Fibroblast of mammary gland (primary cell): ENCODE measurements at places on chromosomes 3 and 15.
A peak's percentile ranks its signal among the peaks of the same experiment; 100 is the strongest.

DNA sequence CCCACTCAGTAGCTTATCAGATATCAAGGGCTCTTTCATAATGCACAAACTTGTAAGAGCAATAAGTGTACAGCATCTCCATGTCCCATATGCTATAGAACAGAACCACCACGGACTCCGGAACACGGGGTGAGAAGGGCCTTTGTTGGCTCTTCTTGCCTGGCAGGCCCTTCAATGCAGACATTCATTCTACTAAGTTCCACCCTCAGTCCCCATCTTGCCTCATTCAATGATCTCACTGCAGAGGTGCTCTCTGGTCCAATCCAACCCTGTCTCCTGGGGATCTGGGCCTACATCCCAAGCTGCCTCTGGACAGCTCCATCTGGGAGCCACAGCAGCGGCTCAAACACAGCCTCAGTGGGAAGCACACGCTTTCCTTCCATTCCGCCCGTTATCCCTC, 16.8 kb downstream of the HACD2 start:
- DNase-seq, result no peak

DNA sequence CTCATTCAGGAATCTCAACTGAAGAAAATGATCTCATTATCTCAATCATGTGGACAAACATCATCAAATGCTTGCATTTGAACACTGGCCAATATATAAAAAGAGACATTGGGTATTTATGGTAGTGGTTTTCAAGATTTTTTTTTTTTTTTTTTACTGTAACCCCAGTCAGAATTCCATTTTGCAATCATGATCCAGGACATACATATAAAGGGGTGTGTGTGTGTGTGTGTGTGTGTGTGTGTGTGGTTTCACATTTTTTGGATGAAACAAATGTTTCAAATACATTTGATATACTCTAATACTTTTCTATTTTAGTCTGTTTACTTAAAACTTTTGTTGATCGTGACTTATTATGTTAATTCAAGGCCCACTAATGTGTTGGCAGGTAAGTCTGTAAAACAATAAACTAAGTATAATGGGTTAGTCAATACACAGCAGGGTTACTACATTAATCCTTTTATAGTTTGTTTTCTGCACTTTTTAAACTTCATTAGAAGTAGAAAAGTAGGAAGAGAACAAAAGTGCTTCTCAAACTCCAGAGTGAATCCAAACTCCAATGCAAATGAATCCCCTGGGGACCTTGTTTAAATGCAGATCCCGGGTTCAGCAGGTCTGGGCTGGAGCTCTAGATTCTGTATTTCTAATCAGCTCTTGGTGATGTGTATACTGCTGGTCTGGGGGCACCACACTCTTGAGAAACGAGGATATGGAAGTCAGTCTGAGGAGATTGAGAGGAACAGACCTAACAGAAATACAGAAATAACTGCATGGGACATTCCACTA, 17.6 kb downstream of the THRB start:
- DNase-seq, result no peak

GRCh38 chr3:56086355-56086754, 381.9 kb downstream of the ERC2 start:
- DNase-seq, result peak; percentile 34

- peak; percentile 63 for DNase-seq
These were observed 41.8 kb upstream of the CCNL1 start for GRCh38 chr3:157201648-157202278.

DNA sequence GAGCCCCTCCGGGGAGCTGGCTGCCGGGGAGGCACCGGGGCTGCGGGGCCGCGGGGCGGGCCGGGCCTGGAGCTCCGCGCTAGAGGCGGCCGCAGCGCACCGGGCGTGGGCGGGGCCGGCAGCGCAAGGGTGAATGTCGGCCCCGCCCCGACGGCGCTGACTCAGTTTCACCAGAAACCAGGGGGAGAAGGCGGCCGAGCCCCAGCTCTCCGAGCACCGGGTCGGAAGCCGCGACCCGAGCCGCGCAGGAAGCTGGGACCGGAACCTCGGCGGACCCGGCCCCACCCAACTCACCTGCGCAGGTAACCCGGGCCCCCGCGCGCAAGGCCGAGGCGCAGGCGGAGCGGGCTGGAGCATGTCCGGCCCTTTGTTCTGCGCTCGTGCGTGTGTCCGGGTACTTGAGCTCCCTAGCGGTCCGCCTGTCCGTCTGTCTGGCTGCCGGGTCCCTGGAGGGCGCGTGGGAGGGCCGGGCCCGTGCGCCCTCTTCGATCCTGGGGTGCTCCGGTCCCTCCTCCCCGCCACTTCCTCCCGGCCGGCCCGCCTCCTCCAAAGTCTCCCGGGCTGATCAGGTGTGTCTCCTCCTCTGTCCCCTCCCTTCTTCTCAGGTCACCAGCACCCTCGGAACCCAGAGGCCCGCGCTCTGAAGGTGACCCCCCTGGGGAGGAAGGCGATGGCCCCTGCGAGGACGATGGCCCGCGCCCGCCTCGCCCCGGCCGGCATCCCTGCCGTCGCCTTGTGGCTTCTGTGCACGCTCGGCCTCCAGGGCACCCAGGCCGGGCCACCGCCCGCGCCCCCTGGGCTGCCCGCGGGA, at the start of gene SPINT1:
TSS of gene SPINT1 (plus strand) at position 164 of the 811 bp plus-strand sequence. CDS start at position 671, 507 bp downstream.
- DNase-seq, result no peak

DNA sequence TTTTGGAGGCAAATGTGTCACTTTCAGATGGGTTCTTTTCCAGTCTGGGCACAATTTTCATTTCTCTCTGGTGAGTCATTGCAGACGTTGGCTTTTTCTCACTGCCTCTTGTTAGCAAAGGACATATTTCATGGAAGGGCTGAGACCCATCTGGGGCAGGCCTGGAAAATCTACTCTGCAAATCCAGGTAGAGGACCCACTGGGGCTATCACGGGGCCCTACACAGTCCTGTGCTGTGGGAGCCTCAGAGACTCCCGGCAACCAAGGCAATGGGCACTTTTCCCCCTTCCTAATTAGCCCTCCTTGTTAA, 58.0 kb downstream of the HRH1 start:
- DNase-seq, result peak; percentile 72

DNA sequence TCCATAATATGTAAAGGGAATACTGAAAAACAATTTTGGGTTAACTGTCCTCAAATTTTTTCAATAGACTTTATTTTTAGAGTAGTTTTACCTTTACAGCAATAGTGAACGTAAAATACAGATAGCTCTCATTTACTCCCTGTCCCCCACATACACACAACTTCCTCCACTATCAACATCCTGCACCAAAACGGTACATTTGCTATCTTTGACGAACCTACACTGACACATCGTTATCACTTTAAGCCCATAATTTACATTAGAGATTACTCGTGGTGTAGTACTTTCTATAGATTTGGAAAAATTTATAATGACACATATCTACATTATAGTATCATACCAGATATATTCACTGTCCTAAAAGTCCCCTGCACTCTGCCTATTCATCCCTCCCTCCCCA, 16.9 kb upstream of the P2RY1 start:
- no peak for DNase-seq

GRCh38 chr15:53506370-53506769, 253.1 kb downstream of the WDR72 start:
- no peak for DNase-seq

DNA sequence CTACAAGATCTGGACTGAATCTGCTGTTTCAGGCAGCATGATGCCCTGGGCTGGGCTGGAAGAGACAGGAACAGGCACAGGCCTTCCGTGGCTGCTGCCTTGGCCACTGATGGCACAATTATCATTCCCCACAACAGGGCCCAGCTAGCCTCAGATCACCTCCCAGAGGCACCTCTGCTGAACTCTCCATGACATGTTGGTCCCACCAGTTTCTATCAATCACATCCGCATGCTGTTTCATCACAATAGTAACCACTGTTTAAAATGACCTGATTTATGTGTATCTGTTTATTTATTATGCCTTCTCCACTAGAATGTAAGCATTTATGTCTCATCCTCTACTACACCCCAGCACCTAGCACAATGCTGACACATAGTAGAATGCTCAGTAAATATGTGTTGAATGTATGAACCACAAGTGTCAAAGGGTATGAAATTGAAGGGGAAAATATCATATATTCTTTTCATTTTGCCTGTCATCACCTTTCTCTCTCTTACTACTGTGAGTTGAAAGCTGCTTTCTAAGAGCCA, 32.7 kb upstream of the ZBTB38 start:
- DNase-seq, result peak; percentile 66

DNA sequence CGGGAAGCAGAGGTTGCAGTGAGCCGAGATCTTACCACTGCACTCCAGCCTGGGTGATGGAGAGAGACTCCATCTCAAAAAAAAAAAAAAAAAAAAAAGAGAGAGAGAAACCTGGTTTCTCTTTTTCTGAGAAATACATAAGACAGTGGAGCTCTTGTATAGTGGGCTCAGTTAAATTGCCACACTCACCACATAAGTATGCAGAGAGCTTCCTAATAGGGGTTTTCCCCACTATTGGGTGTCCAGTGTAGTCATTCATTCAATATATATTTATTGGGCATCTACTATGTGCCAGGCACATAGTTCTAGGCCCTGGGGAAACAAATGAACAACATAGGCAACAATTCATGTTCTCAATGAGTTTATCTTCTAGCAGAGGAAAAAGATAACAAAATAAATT, 48.9 kb upstream of the FMN1 start:
- peak; percentile 36 for DNase-seq

GRCh38 chr3:167851749-167852148, 116.2 kb downstream of the SERPINI1 start:
- DNase-seq, result no peak

- DNase-seq, result no peak
These were observed 54.0 kb upstream of the BBX start for GRCh38 chr3:107468782-107469181.

- peak; percentile 62 for DNase-seq
These were observed 587 bp downstream of the NPHP3 start for GRCh38 chr3:132721479-132722164.

- DNase-seq, result no peak
These were observed 109.7 kb upstream of the ALDH1A3 start for GRCh38 chr15:100769975-100770340.

DNA sequence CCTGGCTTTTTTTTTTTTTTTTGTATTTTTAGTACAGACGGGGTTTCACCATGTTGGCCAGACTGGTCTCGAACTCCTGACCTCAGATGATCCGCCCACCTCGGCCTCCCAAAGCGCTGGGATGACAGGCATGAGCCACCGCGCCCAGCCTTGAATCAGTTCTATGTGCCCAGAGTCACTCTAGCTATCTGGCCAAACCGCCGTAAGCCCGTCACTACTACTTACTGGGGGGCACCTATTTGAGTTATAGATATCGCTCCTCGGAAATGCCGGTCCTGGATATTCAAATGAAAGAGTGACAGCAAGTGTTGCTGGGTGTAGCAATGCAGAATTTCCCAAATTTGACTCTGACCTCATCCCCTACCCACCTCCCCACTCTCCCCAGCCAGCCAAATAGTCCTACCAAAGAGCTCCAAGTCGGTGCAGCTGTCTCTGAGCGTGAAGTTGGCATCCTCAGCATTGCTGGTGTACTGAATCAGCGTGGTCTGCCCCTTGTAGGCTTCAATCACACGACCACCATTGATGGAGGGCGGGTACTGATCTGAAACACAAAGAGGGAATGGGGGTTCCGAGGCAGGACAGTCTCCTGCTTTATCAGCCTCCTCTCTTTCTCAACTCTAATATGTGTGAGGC, 38.1 kb downstream of the MUC20 start:
- DNase-seq, result no peak

DNA sequence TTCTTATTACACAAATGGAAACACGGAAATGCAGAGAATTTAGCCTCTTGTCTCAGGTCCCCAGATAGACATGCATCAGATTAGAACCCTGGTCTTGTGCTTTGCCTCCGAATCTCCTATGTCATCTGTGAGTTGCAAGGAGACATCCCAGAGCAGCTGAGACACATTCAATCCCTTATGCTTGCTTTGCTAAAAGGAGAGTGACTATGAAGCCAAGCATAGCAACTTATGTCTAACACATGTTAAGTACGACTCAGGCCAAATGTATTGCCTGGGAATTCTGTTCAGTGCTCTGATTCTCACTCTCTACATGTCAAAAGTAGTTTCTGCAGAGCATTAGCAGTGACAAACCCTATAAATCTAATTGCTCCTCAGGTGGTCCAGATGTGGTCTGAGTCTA, 30.6 kb upstream of the LRRC3B start:
- no peak for DNase-seq

GRCh38 chr3:67034371-67034770, 36.3 kb downstream of the KBTBD8 start:
- peak; percentile 33 for DNase-seq

DNA sequence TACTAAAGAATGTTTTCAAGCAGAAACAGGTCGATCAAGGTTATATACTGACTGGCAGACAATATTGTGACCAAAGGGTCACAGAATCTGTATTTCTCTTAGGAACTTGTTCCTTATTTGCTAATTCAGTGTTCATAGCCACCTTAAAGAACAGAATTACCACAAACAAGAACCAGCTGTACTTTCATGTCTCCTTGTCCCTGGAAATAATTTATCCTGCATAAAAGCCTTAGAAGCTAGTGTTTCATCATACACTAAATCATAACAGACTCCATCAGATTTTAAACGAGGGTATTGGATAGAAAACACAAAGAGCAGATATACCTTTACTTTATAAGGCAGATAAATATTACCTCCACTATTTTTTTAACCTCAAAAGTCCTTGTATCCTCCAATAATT, 6.4 kb downstream of the DNAJC19 start:
- peak; percentile 10 for DNase-seq

- DNase-seq, result peak; percentile 52
These were observed 60.6 kb downstream of the PLCL2 start for GRCh38 chr3:16945330-16945729.

GRCh38 chr3:50947419-50947818, 272.7 kb downstream of the DOCK3 start:
- DNase-seq, result no peak

DNA sequence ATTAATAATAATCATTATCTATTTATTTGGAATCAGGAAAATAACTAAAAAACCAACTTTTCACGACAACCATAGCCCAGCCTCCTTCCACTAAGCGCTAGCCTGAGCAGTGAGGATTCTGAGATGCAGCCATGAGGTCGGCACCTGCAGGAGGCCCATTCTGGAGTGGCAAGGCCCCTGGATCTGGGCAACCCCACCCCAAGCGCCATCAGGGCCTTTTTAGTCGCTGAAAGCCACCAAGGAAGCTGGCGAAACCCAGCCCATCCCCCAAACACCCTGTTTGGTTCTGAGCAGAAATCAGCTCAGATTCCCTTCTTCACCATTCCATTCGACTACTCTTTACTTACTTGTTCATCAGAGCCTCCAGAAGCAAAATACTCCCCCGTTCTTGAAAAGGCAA, 29.5 kb downstream of the POC1A start:
- DNase-seq, result no peak

- DNase-seq, result peak; percentile 79
These were observed 12.4 kb downstream of the RTP2 start for GRCh38 chr3:187689984-187690383.

DNA sequence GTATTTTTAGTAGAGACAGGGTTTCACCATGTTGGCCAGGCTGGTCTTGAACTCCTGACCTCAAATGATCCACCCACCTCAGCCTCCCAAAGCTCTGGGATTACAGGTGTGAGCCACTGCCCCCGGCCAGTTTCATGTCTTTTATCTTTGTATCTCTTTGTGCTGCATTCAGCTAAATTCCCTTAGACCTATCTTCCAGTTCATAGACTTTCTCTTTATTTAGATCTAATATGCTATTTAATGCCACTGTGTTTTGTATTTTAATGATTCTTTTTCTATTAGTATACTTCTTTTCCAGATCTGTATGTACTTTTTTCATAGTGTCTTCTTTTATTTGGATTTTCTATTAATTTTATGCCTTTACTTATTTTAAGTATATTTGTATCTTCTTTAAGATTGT, 14.9 kb downstream of the MINAR1 start:
- DNase-seq, result no peak
